Brain (organoid and tissue), 16 donors: ENCODE measurements at places on chromosomes 4 and X.

DNA sequence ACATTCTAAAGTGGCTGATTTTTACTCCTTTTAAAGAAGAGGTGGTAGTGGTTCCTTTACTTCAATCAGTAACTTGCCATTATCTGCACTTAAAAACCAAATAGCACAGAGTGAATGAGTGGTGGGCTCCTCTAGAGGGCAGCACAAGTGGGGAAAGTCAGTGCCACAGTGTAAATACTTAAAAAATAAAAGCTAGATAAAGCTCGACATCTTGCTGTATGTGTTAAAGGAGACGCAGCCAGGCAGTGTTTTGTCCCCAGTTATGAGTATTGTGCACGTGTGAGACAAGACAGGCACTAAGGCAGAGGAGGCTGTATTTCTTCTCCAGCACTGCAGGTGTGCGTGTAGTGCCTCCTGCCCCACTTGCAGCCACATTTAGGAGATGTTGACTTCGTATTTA, 24.6 kb downstream of the NAP1L5 start:
- DNase-seq: peak; percentile 65

DNA sequence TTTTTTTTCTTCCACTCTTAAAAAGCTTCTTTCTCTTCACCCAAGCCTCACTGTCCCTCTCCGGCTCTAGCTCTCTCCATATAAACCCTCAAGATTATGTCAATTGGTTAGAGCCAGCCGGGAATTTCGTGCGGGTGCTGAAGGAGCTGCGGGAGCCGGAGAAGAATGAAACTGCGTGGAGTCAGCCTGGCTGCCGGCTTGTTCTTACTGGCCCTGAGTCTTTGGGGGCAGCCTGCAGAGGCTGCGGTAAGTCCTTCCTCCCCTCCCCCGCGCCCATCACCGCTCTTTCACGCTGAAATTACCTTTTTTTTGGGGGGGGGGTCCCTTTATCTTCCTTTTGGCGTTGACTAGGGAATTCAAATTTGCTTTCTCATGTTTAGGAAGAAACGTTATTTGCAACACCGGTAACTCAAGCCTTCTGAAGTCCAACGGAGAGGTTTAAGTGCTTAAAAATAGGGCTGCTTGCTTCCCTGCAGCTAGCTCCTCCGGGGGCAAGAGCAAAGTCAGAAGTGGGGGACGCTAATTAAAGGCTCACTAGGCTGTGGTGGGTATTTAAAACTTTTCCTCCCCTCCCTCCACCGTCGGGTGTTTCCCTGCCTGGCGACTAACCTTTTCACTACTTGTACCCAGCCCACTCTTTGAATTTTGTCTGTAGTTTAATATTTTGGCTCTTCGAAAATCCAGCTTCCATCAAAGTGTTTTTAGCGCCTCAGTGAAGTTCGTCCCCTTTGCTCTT, 491 bp downstream of the COL4A5 start:
- DNase-seq: peak; percentile 37

- DNase-seq: no peak
Observed at GRCh38 chrX:40960041-40960440, 125.2 kb upstream of the USP9X start.

- no peak for DNase-seq
Observed at GRCh38 chr4:55507612-55508011, 39.1 kb downstream of the CLOCK start.

- DNase-seq: no peak
Observed at GRCh38 chrX:17291171-17291900, 83.7 kb upstream of the NHS start.

DNA sequence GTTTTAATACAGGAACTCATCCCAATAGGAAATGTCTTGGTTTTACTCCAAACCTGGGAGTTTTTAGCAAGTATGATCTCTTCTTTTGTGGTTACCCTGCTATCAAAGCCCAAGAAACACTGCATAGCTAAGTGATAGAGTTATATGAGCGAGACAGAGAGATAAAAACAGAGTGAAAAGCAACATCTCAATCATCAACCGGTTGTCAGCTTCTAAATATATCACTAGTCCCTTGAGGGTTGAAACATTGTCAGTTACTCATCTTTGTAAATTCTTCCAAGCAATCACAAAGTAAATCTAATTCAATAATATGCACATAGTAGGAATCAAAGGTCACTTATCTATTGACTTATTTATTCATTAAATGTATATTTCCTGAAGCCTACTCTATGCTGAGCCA, 483.9 kb downstream of the IDS start:
- no peak for DNase-seq

DNA sequence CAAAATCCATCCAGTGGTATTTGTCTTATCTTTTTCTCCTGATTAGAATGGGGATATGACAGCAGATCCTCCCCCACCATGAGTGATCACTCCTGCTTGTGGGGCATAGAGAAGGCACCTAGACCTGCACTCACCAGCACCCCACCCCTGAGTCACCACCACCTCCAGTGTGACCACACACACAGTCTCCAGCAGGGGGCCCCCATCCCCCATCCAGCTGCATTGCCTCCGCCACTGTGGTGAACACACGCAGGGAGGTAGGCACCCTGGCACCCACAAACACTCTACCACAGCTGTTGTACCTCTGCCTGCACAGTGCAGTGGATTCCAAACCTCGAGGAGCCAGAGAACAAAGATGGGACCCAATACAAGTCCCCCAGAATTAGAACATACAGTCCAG, 9.0 kb upstream of the MAGEA8 start:
- DNase-seq: no peak

GRCh38 chr4:40314951-40315350, 20.2 kb upstream of the CHRNA9 start:
- DNase-seq: no peak

GRCh38 chr4:155638195-155638965, 28.3 kb upstream of the GUCY1A1 start:
- no peak for DNase-seq

GRCh38 chr4:36601864-36602495, 320.6 kb downstream of the DTHD1 start:
- no peak for DNase-seq

DNA sequence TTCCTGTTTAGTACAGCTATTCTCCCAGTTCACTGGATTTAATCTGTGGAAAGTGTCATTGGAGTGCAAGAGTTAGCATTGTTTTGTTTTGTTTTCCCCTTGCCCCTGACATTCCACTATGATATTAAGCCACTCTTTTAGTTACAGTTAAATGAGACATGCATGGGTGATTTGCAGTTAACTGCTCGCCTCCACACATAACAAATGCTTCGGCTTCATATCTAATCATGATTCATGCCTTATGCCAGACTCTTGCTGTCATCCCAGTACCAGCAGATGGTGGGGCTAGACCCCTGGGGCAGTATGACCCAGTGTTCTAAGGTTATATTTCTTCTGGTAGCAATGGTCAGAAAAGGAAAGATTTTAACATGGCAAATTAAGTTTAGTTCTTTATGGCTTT, 80.1 kb downstream of the RAP1GDS1 start:
- DNase-seq: peak; percentile 33

GRCh38 chrX:119495734-119496726, 27.8 kb downstream of the SLC25A5 start:
- no peak for DNase-seq

- peak; percentile 44 for DNase-seq
Observed at GRCh38 chr4:7624396-7624980, 189.8 kb upstream of the PSAPL1 start.

DNA sequence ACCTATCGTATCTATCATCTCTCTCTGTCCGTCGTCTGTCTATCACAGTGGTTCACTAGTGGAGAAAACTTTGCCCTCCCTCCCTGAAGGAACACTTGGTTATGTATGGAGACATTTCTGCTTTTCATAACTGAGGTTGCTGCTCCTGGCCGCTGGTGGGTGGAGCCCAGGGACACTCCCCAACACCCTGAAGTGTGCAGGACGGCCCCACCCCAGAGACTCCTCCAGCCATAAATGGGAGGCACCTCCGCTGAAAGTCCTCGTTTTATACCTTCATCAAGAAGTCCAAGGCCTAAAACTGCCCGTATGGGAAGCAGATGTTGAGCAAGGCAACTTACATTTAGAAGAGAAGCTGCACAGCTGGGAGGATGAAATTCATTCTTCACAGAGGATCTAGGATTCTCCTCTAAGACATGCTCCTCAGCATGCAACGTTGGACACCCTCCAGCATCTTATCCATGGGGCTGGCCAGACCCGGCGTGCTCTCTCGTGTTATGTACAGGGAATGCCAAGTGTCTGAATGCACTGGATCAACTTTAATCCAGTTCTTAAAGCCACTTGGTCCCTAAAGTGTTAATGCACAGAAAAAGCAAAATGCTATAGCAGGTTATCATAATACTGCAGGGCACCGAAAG, 43.5 kb downstream of the PRKX start:
- no peak for DNase-seq

GRCh38 chrX:55778322-55778721, 60.8 kb downstream of the RRAGB start:
- no peak for DNase-seq

DNA sequence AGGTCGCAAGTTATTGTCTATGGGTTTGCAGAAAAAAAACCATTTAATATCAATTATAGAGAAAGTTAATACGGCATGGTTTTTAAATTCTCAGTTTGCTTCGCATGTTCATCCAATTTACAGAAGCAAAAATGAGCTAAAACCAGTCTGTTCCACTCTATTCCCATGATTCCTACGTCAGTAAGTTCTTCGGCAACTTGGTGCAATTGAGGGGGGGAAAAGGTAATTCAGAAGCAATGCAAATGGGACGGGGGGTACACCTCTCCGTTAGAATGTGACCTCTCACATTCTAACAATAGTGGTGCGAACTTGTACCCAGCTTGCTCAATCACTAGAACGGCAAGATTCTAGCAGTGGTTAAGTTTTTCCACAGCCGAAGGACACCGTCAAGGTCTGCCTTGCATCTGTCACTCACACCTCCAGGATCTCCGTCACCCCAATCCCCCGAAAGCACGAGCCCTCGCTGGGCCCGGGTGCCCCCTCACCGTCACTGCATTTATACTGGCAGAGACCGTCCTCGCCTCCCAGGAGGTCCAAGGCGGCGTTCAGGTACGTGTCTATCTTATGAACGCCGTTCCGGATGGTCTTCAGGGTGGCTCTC, 653 bp downstream of the PLA2G12A start:
- no peak for DNase-seq
